ENCODE measurements at places on chromosomes 12 and 14. TPM values are rescaled to one million over a fixed set of nuclear protein-coding genes. Genes with fewer than 3 reads are reported as not detected.

- no peak overlapping the region for H3K4me3 ChIP-seq
- no peak for DNase-seq
- no peaks in the 10 kb centered on the region for H3K36me3 ChIP-seq
Observed at GRCh38 chr14:64095620-64096019, 198.6 kb downstream of the ESR2 start.

- no peaks in the 10 kb centered on the region for H3K4me1 ChIP-seq
- no peak overlapping the region for H3K4me3 ChIP-seq
- no peak overlapping the region for H3K27ac ChIP-seq
- H3K27me3 ChIP-seq: no peaks in the 10 kb centered on the region
- no peaks in the 10 kb centered on the region for H3K36me3 ChIP-seq
- DNase-seq: no peak
Observed at GRCh38 chr12:51496895-51497294, 72.3 kb downstream of the SLC4A8 start.

DNA sequence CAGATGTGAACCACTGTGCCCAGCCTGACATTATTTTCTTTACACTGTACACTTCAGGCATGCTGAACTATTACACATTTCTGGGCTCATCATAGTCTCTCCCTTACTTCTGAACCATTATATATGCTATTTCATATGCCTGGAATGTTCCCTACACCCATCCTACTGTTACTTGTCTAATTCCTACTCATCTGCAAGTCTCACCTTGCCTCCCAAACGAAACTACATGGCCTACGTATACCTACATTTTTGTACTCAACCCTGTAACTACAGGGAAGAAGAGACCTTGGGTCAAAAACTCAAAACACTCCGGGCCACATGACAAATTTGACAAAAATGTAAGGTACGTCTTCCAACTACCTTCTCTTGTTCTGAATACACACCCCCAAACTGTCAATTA is 9.5 kb upstream of the EEA1 start:
- no peaks in the 10 kb centered on the region for H3K4me1 ChIP-seq
- H3K4me3 ChIP-seq: no peak overlapping the region
- no peak for DNase-seq
- no peaks in the 10 kb centered on the region for H3K27me3 ChIP-seq
- H3K36me3 ChIP-seq: no peaks in the 10 kb centered on the region

The PSME1 gene
- 135 TPM for total RNA-seq

GRCh38 chr12:3604286-3604685 is 113.3 kb downstream of the PRMT8 start:
- H3K27me3 ChIP-seq: peaks cover 2% of the 10 kb centered on the region
- no peaks in the 10 kb centered on the region for H3K36me3 ChIP-seq

The SLC10A1 gene
- not detected for total RNA-seq

The CMKLR1 gene
- not detected for total RNA-seq

The MORN3 gene
- 0.73 TPM for total RNA-seq

- DNase-seq: peak; percentile 64
- H3K4me3 ChIP-seq: no peak overlapping the region
- no peaks in the 10 kb centered on the region for H3K4me1 ChIP-seq
- peaks cover 5% of the 10 kb centered on the region for H3K27me3 ChIP-seq
- H3K36me3 ChIP-seq: no peaks in the 10 kb centered on the region
- H3K27ac ChIP-seq: no peak overlapping the region
Observed at GRCh38 chr12:30286345-30286926, 409.2 kb downstream of the IPO8 start.

The SLCO1C1 gene
- total RNA-seq: 1.9 TPM

GRCh38 chr12:69330475-69331473 is 17.4 kb upstream of the LYZ start:
- no peaks in the 10 kb centered on the region for H3K36me3 ChIP-seq
- peak; percentile 22 for DNase-seq
- no peak overlapping the region for H3K27ac ChIP-seq
- peaks cover 66% of the 10 kb centered on the region for H3K27me3 ChIP-seq

DNA sequence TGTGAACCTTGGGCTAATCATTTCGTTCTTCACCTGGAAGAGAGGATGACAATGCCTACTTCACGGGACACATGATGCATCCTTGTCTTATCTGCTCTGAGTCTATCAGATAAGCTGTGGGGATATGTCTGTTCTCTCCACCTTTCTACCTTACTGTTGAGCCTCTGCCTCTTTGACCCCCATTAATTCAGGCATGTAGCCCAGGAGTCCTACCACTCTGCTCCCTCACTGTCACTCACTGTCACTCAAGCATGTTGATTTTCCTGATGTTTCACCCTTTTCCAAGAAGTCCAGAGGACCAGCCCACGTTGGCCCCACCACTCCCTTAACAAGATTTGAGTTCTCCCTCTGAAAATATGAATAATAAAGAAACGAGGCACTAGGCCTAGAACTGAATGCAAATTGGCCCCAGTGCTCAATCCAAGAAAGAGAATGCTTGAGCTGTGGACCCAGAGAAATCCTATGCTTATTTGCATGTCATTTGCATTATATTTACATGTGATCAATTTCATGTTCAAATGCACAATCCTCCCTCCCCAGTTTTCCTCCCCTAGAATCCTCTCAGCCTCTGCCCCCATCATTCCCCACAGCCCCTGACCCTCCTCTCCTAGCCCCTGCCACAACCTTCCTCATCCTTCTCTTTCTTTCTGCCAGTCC is 6.4 kb upstream of the SMUG1 start:
- no peak for DNase-seq
- peaks cover 39% of the 10 kb centered on the region for H3K27me3 ChIP-seq
- no peak overlapping the region for H3K4me3 ChIP-seq
- H3K4me1 ChIP-seq: no peaks in the 10 kb centered on the region
- H3K27ac ChIP-seq: no peak overlapping the region

The CRADD gene
- total RNA-seq: 11.7 TPM

DNA sequence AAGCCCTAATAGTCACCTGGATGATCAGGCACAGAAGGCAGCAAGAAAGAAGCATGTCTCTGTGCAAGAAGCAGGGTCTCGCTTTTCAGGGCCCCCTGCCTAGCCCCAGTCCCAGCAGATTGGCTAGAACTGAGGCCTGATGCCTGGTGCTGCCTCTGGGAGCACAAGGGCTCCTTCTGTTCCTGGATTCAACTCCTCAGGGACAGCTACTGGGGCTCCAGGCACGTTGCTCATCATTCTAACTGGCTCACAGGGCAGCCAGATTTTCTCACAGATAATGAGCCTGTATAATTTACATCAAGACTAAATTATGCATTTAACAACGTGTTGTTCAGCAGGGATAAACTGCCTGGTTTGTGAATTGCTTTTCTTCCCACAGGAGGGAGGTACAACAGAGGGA is 106.5 kb upstream of the PLXNC1 start:
- DNase-seq: no peak
- no peaks in the 10 kb centered on the region for H3K36me3 ChIP-seq
- no peaks in the 10 kb centered on the region for H3K4me1 ChIP-seq
- no peak overlapping the region for H3K27ac ChIP-seq
- H3K4me3 ChIP-seq: no peak overlapping the region
- no peaks in the 10 kb centered on the region for H3K27me3 ChIP-seq

DNA sequence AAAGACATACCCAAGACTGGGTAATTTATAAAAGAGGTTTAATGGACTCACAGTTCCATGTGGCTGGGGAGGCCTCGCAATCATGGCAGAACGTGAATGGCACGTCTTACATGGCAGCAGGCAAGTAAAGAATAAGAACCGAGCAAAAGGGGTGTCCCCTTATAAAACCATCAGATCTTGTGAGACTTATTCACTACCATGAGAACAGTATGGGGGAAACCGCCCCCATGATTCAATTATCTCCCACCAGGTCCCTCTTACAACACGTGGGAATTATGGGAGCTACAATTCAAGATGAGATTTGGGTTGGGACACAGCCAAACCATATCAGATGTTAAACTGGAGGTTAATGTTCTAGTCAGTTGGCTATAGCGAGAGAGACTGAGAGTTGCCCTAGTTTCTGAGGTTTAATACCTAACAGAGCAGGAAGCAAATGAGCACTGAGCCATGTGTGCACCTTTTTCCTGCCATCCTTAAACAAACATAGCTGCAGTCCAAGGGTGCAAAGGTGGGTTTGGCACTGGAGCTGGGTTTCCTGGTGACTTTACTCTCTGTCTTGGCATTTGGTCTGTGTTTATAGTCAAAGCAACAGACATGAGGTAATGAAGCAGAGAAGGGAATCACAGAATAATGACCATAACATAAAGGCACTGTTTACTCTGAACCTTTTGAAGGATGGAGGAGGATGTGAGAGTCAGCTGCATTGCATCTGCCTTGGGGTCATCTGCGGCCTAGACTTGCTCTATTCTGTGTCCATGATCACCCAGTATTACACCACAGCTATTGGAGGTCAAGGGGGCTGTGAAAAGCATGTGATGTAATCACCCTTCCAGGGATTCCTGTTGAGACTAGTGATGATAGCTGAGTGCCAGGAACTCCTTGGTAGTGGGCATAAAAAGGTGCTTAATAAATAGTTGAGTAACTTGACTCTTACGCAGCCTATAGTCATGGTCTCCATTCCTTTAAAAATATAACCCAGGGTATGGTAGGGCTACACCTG is 83.6 kb upstream of the USP44 start:
- H3K27me3 ChIP-seq: no peaks in the 10 kb centered on the region
- H3K4me3 ChIP-seq: no peak overlapping the region
- DNase-seq: peak; percentile 100
- peak overlapping the region; percentile 99 for H3K27ac ChIP-seq

The KIF21A gene
- 10.1 TPM for total RNA-seq

The FLRT2 gene
- total RNA-seq: 202 TPM

DNA sequence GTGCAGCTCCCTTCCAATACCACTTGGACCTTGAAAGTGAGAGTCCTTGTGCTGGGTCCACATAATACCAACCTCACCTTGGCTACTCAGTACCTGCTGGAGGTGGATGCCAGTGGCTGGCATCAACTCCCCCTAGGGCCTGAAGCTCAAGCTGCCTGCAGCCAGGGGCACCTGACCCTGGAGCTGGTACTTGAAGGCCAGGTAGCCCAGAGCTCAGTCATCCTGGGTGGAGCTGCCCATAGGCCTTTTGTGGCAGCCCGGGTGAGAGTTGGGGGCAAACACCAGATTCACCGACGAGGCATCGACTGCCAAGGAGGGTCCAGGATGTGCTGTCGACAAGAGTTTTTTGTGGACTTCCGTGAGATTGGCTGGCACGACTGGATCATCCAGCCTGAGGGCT is 5.7 kb upstream of the INHBE start:
- H3K4me1 ChIP-seq: peaks cover 3% of the 10 kb centered on the region
- H3K27ac ChIP-seq: no peak overlapping the region
- no peaks in the 10 kb centered on the region for H3K27me3 ChIP-seq
- no peak for DNase-seq

DNA sequence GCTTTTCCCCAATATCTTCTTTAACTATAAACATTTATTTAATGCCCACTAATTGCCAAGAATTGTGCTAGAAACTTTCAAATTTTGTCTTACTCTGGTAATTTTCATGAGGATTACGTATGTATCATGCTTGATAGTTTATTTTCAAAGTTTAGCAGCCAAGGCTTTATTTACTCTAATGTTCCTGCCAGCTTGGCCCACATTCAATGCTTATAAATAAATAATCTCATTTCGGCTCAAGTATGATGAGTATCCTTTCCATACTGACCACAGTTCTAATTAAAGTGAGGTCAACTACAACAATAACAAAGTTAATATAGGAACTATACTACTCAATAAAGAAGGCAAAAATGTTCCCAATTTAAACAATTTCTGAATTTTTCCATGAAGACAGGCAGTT is 259.2 kb downstream of the MED13L start:
- peaks cover 8% of the 10 kb centered on the region for H3K36me3 ChIP-seq
- no peak for DNase-seq
- H3K4me1 ChIP-seq: no peaks in the 10 kb centered on the region

DNA sequence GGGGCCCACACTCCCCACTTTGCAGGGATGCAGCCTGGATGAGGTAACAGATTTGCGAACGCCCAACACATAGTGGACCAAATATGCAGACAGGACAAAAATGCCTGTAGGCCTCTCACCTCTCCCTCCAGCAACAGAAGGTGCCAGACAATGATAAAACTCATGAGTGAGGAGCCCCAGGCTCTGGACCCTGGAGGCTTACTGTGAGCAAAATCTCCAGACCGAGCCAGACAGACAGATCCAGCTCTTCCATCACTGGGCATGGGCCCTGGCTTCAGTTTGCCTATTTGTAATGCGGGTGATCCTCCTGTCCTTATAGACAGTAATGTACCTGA is 42.3 kb downstream of the IRF2BPL start:
- no peaks in the 10 kb centered on the region for H3K27me3 ChIP-seq
- H3K4me1 ChIP-seq: peaks cover 4% of the 10 kb centered on the region
- H3K4me3 ChIP-seq: no peak overlapping the region
- no peak overlapping the region for H3K27ac ChIP-seq
- H3K36me3 ChIP-seq: no peaks in the 10 kb centered on the region

DNA sequence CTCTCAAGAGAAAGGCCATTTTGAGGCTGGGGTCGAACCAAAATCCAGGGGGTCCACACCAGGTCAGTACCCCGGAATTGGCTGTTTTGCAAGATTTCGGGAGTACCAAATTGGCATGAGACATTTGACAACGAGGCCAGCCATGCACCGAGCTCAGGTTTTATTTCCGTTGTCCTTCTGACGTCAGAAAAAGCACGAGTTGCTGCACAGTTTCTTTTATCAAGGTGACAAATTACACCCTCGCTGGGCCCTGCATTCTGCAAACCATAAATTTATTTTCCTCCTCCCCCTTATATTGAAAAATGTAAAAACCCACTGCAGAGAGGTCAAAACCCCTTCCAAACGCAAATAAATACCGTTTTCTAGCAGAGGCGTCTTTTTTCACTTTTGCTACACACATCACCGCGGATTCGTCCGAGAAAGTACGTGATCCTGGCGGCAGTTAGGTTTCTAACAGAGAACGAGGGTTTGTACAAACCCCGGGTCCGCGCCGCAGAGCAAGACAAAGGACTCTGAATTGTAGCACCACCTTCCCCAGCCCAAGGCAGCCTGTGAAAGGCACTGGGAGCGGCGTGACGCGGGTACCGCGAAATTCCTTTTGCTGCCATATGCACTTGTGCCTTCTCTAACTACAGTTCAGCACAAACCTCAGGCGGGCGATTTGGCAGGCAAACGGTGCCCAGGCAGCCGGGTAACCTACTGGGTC is 1.8 kb downstream of the SLC38A1 start:
- DNase-seq: peak; percentile 78
- H3K27me3 ChIP-seq: no peaks in the 10 kb centered on the region
- H3K4me1 ChIP-seq: peaks cover 31% of the 10 kb centered on the region

DNA sequence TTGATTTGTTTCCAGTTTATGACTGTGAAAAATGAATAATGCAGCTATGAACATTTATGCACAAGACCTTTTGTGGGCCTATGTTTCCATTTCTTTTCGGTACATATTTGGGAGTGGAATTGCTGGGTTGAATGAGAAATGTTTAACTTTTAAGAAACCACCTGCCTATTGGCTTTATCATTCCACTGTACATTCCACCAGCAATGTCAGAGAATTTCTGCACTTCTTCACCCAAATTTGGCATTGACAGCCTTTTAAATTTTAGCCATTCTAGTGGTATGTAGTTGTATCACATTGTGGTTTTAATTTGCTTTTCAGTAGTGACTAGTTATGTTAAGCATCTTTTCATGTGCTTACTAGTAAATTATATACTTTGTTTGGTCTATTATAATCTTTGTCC is 317.0 kb upstream of the TMTC1 start:
- no peaks in the 10 kb centered on the region for H3K36me3 ChIP-seq
- H3K27ac ChIP-seq: no peak overlapping the region
- peaks cover 2% of the 10 kb centered on the region for H3K4me1 ChIP-seq
- no peak overlapping the region for H3K4me3 ChIP-seq

The DLGAP5 gene
- total RNA-seq: 83.2 TPM
